ENCODE measurements at places on chromosomes 12 and 14. TPM values are rescaled to one million over a fixed set of nuclear protein-coding genes. Genes with fewer than 3 reads are reported as not detected.

Gene JPH4
- total RNA-seq: not detected

Gene PTPN6
- 12.4 TPM for total RNA-seq

Gene MANSC1
- total RNA-seq: 2.6 TPM

Gene PARPBP
- total RNA-seq: 0.90 TPM

Gene FBXO34
- 29.5 TPM for total RNA-seq

Gene MGAT4C
- total RNA-seq: 0.26 TPM

Gene PDE3A
- total RNA-seq: under 0.01 TPM

Gene CCNB1IP1
- 168 TPM for total RNA-seq

Measured in bronchial epithelial cell (primary cell).